ENCODE measurements at places on chromosomes 6 and 20.

GRCh38 chr20:37527638-37528445 is at the start of gene BLCAP:
BLCAP (minus strand) TSS chr20:37527876; CDS start chr20:37519174, 8,702 bp downstream.
- DNase-seq: peak; percentile 91

DNA sequence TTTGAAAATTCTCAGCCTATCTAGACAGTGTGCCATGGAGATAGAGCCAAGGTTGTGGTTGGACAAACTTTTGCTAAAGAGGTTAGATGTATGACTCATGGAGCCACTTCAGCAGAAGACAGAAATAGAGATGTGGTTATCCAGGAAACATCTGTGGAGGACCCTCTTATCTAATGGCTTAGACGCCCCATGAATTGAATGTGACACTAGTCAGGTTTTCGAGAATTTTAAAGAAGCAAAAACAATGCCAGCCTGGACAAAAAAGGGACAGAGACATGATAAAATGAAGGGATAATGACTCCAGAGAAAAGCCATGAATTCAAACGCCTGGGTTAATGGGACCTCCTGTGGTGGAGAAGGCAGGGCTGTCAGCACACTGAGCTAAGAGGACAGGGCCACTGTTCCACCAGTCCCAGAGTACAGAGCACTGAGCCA is 280.5 kb downstream of the CLVS2 start:
- no peak for DNase-seq

DNA sequence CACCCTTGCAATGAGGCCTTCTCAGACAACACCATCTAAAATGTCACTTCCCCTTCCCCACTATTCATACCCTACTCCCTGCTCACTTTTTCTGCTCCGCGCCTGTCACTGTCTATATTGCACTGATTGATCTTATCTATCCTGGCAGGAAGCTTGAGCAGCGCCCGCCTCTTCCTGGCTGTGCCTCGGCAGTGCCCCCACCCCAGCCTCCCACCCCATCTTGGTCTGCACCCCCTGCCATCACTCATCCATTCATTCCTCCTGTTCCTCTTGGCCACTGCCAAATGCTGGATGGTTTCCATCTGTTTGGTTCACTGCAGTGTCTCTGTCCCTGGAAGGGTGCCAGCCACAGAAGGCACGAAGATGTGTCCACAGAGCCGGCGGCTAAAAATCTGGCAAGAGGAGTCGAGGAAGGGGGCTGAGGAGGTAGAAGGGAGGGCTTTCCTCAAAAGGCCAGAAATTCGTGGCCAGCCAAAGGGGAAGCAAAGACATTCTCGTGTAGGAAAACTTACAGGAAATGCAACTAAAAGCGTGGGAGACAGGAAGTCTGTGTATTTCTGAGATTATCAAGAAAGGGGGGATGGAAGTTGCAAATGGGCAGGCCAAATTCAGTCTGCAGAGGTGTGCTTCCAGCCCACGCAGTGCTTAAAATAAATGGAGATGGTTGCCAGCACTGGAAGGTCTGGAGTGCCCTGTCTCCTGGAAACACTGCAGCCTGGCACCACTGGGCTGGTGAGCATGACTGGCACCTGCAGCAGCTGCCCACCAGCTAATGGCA is 27.6 kb downstream of the SYNJ2 start:
- DNase-seq: no peak

DNA sequence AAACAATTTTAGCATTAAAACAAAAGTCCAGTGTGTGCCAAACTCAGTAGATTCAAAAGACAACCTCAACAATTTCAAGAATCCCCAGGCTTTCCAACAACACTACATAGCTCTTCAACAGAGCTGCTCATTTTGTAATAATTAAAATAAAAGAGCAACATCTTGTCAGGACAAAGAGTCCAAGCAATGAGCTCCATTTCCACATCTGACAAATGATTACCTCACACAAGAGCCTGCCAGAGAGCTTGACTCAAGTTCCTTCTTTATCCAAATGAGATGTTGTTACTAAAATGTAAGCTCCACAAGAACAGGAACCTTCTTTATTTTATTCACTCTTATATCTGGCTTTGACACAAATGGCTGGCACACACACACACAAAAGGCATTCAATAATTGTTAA is 449.8 kb downstream of the HACE1 start:
- DNase-seq: no peak

GRCh38 chr6:169575821-169576220 is 126.0 kb downstream of the WDR27 start:
- DNase-seq: no peak

DNA sequence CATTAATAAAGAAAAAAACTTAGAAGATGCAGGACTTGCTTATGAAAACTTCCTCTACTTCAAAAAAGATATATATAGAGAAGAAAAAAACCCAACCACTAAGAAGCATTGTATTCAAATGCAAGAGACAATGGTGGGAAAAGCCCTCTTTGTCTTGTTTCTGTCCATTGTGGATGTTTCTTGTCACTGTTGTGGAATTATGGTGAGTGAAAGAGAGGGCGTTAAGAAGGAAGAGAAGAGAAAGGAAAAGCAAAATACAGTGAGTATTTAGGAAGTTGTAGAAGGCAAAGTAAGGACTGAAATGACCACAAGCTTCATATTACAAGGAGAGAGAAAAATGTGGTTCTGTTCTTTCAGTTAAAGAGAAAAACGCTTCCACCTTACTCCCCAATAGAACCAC is 14.1 kb upstream of the THBD start:
- DNase-seq: no peak

GRCh38 chr6:122339661-122340060 is 59.8 kb upstream of the HSF2 start:
- no peak for DNase-seq

DNA sequence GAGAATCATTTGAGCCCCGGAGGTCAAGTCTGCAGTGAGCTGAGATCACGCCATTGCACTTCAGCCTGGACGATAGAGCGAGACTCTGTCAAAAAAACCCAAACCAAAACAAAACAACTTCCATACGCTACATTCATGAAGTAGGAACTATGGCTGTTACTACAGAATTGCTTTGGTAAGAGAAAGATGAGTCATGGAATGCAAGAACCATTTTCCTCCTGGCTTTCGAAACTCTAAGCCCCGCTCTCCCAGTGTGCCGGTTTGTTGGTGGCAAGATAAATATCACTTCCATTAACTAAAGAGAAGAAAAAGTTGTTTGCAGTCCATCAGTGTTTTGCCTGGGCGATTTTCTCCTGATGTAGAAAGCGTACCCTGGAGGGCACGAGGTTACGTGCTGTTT is 61.3 kb downstream of the ZDHHC14 start:
- DNase-seq: no peak

DNA sequence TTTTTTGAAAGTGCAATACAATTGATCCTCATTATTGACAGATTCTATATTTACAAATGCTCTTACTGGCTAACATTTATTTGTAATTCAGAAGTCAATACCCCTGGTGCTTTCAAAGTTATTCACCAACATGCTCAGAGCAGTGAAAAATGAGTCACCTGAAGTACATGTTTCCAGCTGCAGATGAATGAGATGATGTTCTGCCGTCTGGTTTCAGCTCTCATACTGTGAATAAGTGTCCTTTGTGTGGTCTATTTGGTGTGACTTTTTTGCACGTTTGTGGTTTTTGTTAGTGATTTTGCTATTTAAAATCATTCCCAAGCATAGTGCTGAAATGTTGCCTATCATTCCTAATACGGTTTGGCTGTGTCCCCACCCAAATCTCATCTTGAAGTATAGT is 22.3 kb upstream of the EYA4 start:
- DNase-seq: no peak

- DNase-seq: no peak
Observed at GRCh38 chr6:85006362-85006761, 242.0 kb upstream of the TBX18 start.

- DNase-seq: no peak
Observed at GRCh38 chr20:11979306-11979990, 61.8 kb downstream of the BTBD3 start.

- DNase-seq: no peak
Observed at GRCh38 chr6:106373502-106374239, 13.2 kb downstream of the CRYBG1 start.

GRCh38 chr6:45450831-45451230 is 73.1 kb upstream of the SUPT3H start:
- no peak for DNase-seq

All from vagina (tissue), 2 donors.